Stimulated activated CD8-positive, alpha-beta memory T cell treated with anti-CD3 and anti-CD28 coated beads, Interleukin-12 subunit alpha, Interleukin-12 subunit beta, amount 100 ng/mL, for 4 hours (primary cell): ENCODE measurements at places on chromosomes 6 and 20.

GRCh38 chr6:39416728-39417127, 94.2 kb upstream of the KCNK16 start:
- no peak for DNase-seq

- DNase-seq, result no peak
Measured at GRCh38 chr20:34066476-34067090, 45.5 kb downstream of the EIF2S2 start.

DNA sequence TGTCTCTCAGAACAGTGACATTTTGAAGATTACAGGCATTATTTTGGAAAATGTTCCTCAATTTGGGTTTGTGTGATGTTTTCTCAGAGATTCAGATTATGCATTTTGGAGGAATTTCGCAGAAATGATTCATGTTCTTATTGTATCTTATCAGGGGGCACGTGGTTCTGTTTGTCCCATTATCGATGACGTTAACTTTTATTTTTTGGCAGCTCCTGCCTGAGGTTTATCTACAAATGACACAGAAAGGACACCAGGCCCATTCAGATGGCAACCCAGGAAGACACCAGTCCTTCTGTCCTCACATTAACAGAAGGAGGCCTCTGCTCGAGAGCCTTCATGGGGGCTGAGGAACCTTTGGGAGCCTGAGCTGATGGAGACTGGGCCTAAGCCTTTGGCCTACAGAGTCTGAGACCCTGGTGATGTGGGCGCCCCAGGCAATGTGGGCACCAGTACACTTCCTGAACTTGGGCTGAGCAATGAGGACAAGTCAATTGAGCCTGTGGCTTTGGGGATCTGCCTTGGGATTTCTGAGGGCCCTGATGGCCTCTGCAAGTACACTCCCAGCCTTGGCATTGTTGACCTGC, 41.2 kb upstream of the EZR start:
- no peak for DNase-seq

DNA sequence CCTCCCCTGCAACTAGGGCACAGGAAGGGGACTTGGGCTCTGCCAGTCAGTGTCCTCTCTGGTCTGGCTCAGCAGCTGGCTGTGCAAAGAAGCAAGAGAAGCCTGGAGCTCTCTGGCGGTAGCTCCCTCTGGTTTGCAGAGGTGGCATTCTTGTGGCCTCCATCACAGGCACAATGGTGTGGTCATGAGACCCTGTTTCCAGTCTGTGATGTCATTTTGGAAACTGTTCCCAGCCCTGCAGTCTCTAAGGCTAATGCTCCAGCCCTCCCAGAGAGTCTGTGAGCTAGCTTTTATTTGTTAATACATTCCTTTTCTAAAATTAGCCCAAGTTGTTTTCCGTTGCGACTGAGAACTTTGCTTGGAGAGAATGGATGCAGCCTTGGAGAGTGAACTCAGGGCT, 69.5 kb upstream of the FOXQ1 start:
- DNase-seq, result no peak

DNA sequence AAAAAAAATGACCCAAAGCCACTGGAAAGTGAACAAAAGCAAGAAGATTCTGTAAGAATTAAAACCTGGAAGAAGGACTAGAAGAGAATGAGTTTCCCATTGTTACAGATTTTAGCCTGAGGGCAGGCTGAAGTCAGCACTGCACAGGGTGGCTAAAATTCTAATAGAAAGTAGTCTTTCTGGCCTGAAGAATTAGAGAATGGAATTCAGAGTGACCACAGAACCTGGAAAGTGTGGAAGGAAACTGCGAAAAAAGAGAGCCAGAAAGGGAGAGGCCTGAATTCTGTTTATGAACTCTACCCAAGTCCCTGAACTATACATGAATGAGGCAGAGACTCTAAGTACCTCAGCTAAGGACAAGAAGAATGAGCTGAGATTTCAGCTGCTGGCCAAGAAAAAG, 38.9 kb upstream of the FILIP1 start:
- DNase-seq, result no peak

DNA sequence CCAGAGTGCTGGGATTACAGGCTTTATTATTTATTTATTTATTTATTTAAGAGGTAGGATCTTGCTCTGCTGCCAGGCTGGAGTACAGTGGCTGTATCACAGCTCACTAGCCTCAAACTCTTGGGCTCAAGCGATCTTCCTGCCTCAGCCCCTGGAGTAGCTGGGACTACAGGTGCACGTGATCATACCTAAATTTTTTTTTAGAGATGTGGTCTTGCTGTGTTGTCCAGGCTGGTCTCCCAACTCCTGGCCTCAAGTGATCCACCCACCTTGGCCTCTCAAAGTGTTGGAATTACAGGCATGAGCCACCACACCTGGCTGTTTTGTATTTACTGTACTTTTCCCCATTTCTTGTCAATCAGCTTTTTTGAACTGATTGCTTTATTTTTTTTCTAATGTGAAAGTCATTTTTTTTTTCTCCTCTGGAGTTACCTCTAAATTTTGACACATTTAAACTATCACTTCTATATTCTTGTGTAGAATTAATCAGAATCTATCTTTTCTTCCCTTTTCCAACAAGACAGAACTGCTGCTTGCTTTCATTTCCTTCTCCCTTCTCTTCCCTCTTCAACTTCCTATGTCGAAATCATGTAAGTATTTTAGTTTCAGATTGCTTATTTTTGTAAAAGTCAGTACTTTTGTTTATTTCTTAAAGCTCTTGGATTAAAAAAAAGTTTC, 12.0 kb downstream of the PANK2 start:
- no peak for DNase-seq

- DNase-seq, result no peak
Measured at GRCh38 chr6:151376440-151376839, 14.9 kb downstream of the ZBTB2 start.

- DNase-seq, result no peak
Measured at GRCh38 chr20:684676-685319, 9.2 kb upstream of the SCRT2 start.

DNA sequence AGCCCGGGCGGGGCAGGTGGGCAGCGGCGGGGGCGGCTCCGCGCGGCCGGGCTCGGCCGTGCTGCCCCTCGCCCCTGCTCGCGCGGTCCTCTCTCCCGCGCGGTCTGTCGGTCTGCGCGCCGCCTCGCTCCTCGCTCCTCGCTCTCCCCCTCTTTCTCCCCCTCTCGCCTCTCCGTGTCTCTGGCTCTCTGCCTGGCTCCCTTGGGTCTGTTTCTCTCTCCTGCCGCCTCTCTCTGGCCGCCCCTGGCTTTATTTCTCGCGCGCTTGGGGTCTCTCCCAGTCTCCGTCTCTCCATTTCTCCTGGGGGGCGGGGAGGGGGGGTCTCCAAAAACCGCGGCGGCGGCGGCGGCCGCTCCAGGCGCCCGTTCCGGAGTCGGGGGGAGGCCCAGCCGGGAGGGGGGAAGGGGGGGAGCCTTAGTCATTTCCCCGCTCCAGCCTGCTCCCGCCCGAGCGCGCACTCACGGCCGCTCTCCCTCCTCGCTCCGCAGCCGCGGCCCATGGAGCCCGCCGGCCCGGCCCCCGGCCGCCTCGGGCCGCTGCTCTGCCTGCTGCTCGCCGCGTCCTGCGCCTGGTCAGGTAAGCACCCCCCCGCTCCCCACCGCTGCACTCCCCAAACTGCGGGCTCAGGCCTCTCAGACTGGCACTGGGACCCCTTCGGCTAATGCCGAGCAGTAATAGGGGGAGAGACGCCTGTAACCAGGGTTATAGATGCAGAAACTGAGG, at the start of gene SIRPA:
TSS of gene SIRPA (plus strand) at position 457 of the 723 bp plus-strand sequence. CDS start at position 498, 41 bp downstream.
- DNase-seq, result no peak

DNA sequence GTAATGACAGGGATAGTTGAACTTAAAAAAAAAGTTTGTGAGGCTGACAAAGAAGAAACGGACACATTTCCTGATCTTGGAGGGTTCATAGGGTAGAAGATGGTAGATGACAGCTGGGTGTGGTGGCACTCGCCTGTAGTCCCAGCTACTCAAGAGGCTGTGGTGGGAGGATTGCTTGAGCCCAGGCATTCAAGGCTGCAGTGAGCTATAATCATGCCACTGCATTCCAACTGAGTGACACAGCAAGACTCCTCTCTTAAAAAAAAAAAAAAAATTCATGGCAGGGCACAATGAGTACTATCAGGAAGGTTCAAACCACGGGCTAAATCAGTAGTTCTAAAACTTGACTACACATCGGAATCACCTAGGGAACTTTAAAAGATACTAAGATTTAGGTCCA, 2.0 kb upstream of the MICA start:
- no peak for DNase-seq

GRCh38 chr6:119333707-119334295, 15.8 kb downstream of the MAN1A1 start:
- DNase-seq, result no peak
